Activated T-cell treated with anti-CD3 and anti-CD28 coated beads for 24 hours (primary cell): ENCODE measurements at places on chromosomes 1 and 21.

GRCh38 chr1:4601941-4602340, 52.5 kb upstream of the AJAP1 start:
- DNase-seq = no peak

DNA sequence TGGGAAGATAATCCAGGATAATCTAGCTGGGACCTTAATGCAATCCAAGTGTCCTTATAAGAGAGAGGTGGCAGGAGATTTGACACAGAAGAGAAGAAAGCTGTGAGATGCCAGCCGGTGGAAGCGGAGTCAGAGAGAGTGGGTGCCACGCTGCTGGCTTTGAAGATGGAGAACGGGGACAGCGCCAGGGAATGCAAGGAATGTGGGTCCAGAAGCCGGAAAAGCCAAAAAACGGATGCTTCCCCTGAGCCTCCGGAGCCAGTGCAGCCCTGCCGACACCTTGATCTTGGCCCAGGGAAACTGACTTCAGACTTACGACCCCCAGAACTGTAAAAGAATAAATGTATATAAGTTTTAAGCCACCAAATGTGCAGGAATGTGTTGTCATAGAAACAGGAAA, 152.6 kb downstream of the ZNF281 start:
- no peak for DNase-seq

GRCh38 chr1:39404876-39405275, 86.6 kb upstream of the BMP8A start:
- DNase-seq = no peak

GRCh38 chr1:93993731-93994130, 84.5 kb upstream of the GCLM start:
- no peak for DNase-seq

GRCh38 chr1:206575165-206575893, 36.9 kb downstream of the EIF2D start:
- no peak for DNase-seq

DNA sequence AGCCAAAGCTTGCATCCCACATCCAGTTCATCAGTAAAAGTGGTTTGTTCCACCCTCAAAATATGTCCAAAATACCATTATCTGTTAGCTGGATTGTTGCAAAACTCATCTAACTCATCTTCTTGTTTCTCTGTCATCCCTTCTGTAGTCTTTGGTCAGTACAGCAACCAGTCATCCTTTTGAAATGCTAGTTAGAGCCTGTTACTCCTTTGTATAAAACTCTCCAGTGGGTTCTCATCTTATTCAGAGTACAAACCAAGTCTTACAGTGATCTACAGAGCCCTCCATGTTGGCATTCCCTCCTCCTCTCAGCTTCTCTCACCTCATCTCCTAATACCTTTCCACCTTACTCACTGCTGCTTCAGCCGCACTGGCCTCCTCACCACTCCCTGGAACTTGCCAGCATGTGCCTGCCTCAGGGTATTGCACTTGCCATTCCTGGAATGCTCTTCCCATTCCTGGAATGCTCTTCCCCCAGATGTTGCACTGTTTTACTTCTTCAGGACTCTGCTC, 70.6 kb downstream of the LAMC1 start:
- DNase-seq = no peak

DNA sequence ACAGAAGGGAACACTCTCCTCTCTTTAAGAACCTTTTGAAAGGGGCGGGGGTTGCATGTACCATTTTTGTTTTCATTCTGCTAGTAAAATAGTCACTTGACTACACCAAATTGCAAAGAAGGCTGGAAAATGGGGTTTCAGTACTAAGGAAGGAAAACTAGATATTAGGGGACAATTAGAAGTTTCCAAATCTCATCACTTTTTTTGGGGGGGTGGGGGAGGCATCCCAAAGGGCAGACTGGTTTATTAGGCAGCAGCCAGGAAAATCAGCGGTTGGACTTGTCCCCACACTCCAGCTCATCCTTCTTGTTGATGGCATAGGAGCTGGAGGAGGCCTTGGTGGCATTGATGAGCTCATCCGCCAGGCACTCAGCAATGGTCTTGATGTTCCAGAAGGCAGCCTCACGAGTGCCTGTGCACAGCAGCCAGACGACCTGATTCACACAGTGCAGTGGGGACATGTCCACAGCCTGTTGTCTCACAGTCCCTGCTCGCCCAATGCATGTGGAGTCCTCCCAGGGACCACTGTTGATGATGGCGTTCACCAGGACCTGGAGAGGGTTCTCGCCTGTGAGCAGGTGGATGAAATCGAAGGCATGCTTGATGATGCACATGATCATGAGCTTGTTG, 1.7 kb upstream of the TMEM50B start:
- no peak for DNase-seq

DNA sequence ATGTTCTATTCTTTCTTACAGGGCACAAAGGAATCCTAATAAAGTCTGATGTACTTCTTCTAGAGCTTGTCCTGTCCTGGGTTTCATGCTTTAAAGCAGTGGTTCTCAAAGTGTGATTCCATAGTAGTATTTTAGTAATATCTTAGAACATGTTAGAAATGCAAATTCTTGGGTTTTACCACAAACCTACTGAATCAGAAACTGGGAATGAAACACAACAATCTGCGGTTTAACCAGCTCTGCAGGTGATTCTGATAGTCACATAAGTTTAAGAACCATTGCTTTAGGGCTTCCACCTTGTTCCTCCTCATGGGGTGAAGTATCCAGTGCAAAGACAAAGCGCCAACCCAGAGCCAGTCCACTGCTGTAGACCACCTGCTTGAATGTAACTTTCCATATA, 41.1 kb downstream of the NGF start:
- no peak for DNase-seq

GRCh38 chr1:158830904-158831507, at the start of gene MNDA:
TSS of gene MNDA (plus strand) at chr1:158831351. CDS start at chr1:158842154, 10,803 bp downstream.
- DNase-seq = no peak

- no peak for DNase-seq
Observed at GRCh38 chr21:31397939-31398338, 53.9 kb upstream of the TIAM1 start.

- no peak for DNase-seq
Observed at GRCh38 chr1:213600879-213601278, 386.9 kb upstream of the PROX1 start.

- DNase-seq = no peak
Observed at GRCh38 chr1:232979558-232979957, 29.1 kb downstream of the NTPCR start.

GRCh38 chr1:179731643-179732042, 11.4 kb upstream of the FAM163A start:
- no peak for DNase-seq

- no peak for DNase-seq
Observed at GRCh38 chr21:29639366-29640079, 300.3 kb downstream of the GRIK1 start.

DNA sequence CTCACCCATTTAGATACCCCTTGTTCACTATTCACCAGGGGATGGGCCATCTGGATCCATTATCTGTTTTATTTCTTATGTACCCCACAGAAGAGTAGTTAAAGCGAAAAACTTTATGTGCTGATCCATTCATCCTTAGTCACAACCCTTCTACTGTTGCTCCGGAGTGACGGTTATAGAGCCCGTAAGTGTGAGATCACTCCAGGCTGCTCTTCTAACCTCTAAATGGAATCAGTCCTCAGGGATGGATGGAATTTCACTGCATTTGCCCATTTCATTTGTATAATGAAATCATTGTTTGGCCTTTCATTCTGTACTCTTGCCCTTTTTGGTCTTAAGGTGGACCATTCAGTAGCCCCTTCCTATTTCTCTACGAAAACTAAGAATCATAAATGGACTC, 409.3 kb upstream of the RUNX1 start:
- DNase-seq = no peak

GRCh38 chr1:90704817-90705216, 12.3 kb downstream of the BARHL2 start:
- no peak for DNase-seq

- no peak for DNase-seq
Observed at GRCh38 chr1:94672001-94672400, 130.4 kb upstream of the F3 start.

GRCh38 chr1:100265562-100265930, 470 bp upstream of the RTCA start:
- no peak for DNase-seq

DNA sequence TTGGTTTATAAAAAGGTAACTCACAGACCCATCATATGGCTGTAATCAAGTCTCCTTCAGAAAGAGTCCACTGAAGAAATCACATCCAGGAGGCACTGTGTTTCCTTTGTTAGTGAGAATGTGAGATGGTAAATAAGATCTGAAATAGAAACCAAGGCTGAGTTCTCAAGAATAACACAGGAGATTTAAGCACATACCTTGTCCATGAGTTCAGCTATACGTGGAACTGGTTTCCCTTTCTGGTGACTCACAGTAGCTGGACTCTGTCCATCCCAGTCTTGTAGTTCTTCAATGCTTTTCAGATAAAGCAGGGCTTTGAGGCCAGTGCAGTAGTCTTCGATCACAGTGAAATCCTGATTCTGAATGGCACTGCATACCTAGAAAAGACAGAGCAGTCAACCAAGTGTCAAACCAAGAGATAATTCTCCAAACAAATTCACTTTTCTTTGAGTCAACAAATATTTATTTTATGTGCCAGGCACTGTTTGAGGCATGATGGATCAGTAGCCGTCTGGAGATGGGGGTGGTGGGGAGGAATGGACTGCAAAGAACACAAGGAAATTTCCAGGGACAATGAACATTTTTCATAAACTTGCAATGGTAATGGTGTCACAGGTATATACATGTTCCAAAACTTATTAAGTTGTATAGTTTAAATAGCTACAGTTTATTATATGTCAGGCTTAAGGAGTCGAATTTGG, 471.4 kb downstream of the PTBP2 start:
- DNase-seq = no peak

DNA sequence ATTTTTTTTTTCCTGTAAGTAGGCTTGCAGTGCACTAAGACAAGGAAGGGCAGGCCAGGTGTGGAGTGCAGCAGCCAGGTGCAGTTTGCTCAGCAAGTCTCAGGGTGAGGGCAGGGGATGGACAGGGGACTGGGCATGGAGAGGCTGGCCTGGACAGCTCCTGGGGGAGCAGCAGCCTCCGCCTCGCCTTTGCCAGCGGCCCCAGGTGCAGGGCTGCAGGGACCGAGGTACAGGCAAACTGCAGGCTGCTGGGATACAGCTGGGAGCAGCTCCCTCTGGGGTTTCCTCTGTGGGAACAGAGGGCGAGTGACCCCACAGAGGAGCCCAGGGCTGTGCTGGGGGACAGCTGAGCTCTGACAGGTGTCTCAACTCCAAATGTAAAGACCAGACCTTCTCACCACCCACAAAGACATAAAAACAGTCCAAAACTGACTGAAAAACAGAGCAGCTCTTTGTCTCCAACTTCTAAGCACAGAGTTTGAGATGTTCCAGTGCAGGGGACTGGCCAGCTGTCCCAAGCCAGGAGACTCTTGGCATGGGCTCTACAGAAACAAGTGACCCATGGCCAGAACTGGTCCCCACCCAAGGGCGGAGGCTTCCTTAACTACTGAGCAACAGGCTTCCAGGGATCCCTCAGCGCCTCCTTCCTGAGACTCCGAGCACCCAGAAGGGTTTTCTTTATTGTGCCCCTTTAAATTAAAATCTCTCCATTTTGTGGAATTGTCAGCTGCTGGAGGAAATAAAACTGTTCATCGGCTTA, 27.7 kb upstream of the AJAP1 start:
- no peak for DNase-seq

DNA sequence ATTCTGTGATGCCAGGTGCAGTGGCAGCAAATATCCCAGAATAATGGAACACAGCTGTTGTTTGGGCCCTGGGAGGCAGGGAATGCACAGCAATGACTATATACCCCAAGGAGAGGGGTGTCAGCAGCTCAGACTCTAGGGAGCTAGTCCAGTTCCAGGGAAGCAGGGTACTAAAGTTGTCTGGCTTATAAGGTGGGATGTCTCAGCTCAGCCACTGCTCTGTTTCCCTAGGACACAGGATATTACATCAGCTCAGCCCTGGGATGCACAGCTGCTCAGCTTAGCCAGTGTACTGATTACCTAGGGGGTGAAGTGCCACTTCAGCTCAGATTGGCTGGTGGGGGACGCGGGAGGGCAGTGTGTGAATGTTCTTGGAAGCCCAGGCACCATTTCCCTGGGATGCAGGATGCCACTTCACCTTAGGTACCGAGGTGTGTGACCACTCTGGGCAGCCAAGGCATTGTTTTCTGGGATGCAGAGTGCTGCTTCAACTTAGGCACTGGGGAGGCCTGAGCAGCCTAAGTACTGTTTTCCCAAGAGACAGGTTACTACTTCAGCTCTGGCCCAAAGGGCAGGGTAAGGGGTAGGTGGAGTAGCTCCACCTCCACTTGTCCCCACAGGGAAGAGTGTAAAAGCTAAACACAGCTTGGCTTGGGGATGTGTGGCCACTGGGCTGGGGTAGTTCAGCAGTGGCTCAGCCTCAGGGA, 59.4 kb downstream of the DIPK1A start:
- DNase-seq = no peak

DNA sequence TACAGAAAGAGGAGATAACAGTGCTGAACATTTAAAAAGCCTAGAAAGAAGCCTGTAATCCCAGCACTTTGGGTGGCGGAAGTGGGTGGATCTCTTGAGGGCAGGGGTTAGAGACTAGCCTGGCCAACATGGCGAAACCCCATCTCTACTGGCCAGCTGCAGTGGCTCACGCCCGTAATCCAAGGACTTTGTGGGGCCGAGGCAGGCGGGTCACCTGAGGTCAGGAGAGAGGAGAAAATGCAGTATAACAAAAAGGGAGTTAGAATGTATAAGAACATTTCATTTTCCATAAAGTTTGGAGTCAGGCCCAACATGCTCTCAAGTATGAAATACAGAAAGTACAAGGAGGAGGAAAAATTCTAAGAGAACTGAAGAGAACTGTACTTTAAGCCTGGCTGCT, 134.5 kb downstream of the SMYD3 start:
- DNase-seq = no peak

DNA sequence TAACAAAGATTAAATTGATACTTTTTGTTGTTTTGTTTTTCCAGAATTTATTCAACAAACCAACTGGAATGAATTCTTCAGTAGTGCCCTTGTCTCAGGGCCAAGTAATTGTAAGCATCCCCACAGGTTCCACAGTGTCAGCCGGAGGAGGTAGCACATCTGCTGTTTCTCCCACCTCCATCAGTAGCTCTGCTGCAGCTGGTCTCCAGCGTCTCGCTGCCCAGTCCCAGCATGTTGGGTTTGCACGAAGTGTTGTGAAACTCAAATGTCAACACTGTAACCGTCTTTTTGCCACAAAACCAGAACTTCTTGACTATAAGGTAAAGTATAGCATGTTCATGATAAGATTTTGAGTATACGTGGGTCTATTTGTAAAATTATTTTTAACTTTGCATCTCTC, 118.5 kb downstream of the ZMYM4 start:
- no peak for DNase-seq

GRCh38 chr21:36966066-36966820, at the start of gene HLCS:
TSS of gene HLCS (minus strand) at chr21:36966669. CDS start at chr21:36966638, 31 bp downstream.
- DNase-seq = peak; percentile 57

DNA sequence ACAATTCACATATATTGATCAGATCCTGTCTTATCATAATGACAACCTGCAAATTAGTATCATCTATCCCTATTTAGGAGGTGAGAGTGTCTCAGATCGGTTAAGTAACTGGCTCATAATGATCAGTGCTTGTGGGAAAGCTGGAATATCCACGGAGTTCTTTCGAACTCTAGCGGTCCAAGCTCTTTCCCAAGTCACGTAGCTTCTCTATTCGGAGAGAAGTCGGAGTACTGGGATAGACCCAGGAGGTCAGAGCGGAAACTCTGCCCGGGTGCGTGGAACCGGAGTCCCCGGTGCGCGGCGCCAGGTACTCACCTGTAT, 339 bp downstream of the PTGS2 start:
- DNase-seq = no peak
